ENCODE measurements at places on chromosomes 7 and 10.

DNA sequence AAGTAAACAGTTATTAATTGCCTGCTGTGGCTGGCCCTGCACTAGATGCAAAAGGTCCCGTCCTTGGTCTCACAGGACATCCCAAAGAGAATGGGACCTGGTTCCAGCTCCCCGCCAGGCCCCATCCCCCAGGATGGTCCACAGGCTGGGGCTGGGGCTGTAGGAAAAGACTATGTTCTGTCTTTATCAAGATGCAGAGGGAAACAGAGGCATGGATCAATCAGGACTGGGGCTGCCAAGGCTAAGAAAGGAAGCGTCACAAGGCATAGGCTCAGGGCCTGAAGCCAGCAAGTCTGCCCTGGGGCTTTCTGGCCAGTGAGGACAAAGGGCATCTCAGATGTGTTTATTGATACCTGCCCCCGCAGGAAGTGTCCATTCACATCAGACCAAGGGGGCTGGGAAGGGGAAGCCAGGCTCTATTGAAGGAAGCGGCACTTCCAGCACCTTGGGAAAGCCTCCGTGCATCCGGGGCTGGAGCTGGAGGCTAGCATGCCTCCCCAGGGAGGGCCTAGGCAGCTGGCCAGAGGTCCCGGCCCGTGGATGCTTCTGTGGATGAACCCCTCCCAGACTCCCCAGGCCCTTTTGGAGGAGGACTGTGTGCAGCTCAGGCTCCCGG lies 5.8 kb downstream of the VSIR start:
- H3K4me1 ChIP-seq, result peaks cover 87% of the 10 kb centered on the region
- no peak for DNase-seq
- H3K36me3 ChIP-seq, result peaks cover 58% of the 10 kb centered on the region
- no peaks in the 10 kb centered on the region for H3K27me3 ChIP-seq
- H3K4me3 ChIP-seq, result peak overlapping the region; percentile 28

DNA sequence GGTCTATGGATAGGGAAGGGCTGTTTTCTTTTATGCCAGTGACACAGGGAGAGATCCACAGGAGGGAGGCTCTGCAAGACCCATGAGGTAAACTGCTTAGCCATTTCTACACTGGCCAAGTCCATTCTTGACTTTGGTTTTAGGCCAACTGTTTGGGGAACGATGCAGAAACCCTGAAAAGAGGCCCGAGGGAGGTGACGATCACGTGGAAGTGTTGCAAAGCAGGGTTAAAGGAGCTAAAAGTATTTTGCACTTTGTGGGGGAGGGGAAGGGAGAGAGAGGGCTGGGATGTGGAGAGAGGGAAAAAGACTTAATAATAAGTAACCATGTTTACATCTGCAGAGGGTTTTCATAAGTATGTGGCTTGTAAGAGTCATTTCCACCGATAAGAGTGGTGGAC lies 239.7 kb downstream of the EMX2 start:
- H3K27ac ChIP-seq, result no peak overlapping the region
- peaks cover 6% of the 10 kb centered on the region for H3K27me3 ChIP-seq
- DNase-seq, result no peak
- no peak overlapping the region for H3K4me3 ChIP-seq
- H3K4me1 ChIP-seq, result no peaks in the 10 kb centered on the region

- peaks cover 18% of the 10 kb centered on the region for H3K36me3 ChIP-seq
- H3K27ac ChIP-seq, result no peak overlapping the region
- peaks cover 5% of the 10 kb centered on the region for H3K4me1 ChIP-seq
- no peak overlapping the region for H3K4me3 ChIP-seq
- no peak for DNase-seq
- no peaks in the 10 kb centered on the region for H3K27me3 ChIP-seq
Observed at GRCh38 chr7:88075216-88075615, 141.2 kb downstream of the ADAM22 start.

DNA sequence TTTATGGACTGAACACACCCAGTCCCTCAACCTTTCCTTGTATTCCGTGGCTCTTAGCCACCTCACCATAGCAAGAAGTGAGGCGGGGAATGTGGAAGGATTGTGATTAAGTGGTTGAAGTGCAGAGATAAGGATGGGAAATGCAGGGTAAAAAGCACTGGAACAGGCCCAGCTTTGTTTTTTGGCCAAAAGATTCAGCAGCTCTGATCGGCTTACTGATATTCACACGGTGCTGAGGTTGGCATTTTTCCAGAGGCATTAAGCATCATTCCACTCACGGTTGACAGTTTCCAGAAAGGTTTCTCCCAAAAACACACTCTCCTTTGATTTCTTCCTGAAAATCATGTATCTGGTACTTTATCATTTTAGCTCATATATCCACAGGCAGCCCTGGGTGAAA lies 544.2 kb downstream of the CNTNAP2 start:
- H3K4me3 ChIP-seq, result no peak overlapping the region
- H3K4me1 ChIP-seq, result peaks cover 3% of the 10 kb centered on the region
- no peaks in the 10 kb centered on the region for H3K36me3 ChIP-seq
- no peaks in the 10 kb centered on the region for H3K27me3 ChIP-seq
